T-helper 9 cell (primary cell): ENCODE measurements at places on chromosomes 12 and 14.

GRCh38 chr12:21065845-21066244 lies 65.1 kb upstream of the SLCO1B1 start:
- no peak for DNase-seq

GRCh38 chr12:75990189-75990912 lies 41.2 kb downstream of the PHLDA1 start:
- DNase-seq: no peak

DNA sequence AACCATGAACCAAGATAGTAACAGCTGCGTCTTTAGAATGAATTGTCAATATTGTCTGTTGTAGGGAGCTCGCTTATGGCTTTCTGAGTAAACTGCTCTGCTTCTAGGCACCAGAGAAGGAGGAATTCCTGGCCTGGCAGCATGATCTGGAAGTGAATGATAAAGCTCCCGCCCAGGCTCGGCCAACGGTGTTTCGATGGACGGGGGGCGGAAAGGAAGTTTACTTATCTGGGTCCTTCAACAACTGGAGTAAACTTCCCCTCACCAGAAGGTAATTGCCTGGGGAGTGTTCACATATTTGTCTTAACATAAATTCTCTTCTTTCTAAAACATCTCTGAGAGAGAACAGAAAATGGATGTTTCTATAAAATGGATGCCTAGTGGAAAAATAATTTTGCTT lies 4.3 kb downstream of the PRKAB1 start:
- DNase-seq: no peak

GRCh38 chr12:3747543-3747942 lies 5.4 kb downstream of the CRACR2A start:
- peak; percentile 21 for DNase-seq

DNA sequence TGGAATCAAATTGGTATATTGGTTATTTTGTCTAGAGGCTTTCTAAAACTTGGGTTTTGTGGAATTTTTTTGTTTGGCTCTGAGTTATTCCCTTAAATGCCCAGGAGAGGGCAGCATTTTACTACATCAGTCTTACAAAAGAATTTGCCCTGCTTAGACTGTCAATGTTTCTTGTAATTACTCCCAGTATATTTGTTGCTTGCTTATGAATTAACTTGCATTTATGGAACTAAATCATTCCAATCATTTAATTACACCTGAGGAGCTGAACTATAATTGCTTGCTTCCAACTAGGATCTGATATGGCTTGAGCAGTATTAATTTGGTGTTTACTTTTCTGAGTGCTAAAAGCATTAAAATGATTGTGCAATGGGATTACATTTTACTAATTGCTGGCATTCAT lies 48.7 kb downstream of the MIPOL1 start:
- no peak for DNase-seq

- no peak for DNase-seq
These were observed 32.1 kb downstream of the CRACR2A start for GRCh38 chr12:3720772-3721171.

DNA sequence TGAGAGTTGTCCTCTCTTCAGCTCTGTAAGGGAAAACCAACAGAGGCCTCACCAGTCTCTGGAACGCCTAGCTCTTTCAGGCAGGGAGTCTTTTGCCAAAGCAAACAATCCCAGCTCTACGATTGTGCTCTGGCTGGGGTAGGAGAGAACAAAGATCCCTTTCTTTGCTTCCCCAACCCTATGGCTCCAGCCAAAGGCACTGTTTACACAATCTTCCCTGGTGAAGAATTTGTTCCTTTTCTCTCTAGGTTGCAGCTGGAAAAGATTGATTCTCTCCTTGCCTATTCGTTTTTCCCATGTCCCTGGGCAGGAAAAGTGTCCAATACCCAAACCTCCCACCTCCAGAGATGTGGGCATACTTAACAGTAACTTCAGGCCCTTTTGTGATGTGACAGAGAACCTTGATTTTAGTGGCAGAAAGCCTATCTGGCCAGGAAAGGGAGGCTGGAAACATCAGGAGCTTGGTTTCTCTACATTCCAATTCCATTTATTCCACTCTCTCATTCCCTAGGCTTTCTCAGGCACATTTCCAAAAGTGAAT lies 16.8 kb downstream of the ATP5MC2 start:
- DNase-seq: no peak

GRCh38 chr12:31477687-31478086 lies 113.2 kb downstream of the DENND5B start:
- no peak for DNase-seq

GRCh38 chr14:74501135-74501614 lies 7.6 kb downstream of the ISCA2 start:
- no peak for DNase-seq

- DNase-seq: no peak
These were observed 16.7 kb upstream of the E2F7 start for GRCh38 chr12:77082021-77082420.

GRCh38 chr14:92224358-92224954 lies 98.5 kb upstream of the SLC24A4 start:
- no peak for DNase-seq

- DNase-seq: no peak
These were observed 48.7 kb upstream of the CDKN3 start for GRCh38 chr14:54348001-54348611.

- DNase-seq: no peak
These were observed 9.7 kb upstream of the ERC1 start for GRCh38 chr12:981176-981828.

GRCh38 chr12:103538397-103538796 lies 42.6 kb upstream of the C12orf42 start:
- DNase-seq: no peak

DNA sequence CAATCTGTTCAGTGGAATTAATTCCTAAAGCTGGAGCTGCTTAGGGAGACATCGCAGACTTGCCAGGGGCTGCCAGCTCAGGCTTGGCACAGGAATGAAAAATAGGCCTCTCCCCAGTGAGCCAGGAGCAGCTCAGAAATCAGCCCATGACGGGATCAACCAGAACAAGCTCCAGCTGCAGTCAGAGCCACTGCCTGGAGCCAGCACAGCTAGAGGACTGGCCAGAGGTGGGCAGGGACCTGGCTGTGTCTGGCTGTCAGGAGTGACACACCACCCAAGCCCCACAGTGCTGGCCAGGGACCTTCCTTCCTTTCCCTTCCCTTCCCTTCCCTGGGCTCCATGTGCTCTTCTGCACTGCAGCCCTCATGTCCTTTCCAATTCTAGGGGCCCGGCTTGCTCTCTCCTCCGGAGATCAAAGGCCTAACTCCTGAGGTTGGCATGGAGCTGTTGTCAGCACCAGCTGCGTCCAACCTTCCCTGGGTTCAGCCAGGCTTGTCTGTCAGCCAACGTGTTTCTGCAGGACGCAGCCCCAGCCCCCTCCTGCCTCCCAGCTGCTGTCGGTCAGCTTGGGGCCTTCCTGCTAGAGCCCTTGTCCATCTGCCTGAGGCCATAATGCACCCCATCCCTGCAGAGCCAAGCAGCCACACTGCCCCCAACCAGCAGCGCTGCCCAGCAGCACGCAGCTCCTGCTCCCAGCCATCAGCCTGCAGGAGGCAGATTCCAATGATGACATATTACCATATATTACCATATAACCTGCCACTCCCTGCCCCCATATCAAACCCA lies 149.3 kb downstream of the CALM1 start:
- DNase-seq: no peak
